Ovary (tissue), 10 donors: ENCODE measurements at places on chromosomes 12 and 14.

GRCh38 chr12:80044694-80045046 lies 54.7 kb upstream of the OTOGL start:
- DNase-seq, result no peak

DNA sequence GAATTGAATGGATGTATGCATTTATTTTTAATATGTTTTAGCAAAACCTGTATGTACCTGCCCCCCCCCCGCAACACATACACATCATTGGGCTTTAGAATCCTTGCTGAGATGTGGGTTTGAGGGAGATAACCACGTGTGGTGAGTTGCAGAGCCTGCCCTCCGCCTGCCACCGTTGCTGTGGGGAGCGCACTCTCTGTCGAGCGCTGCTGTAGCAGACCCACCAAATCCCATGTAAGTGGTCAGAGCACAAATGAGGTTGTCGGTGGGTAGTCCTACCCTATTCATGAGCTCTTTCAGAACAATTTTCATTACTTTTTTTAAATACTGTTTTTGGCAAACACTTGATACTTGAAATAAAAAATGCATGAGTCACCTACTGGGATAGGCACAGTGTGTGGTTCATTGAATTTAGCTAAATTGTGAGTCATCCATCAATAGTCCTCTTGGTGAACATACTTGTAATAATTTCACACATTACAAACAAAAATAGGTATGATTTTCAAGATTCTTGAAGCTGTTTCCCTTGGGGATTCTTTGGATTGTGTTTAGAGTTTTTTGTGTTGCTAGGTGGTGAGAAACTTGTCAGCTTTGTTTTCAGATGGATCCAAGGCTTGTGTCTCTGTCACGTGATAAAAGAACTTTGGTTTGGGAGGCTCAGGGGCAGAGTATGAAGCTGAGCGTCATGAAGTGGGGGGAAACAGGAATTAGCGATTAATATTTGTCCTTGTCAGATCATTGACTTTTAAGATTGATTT lies 107.6 kb downstream of the PTCSC3 start:
- DNase-seq, result no peak

DNA sequence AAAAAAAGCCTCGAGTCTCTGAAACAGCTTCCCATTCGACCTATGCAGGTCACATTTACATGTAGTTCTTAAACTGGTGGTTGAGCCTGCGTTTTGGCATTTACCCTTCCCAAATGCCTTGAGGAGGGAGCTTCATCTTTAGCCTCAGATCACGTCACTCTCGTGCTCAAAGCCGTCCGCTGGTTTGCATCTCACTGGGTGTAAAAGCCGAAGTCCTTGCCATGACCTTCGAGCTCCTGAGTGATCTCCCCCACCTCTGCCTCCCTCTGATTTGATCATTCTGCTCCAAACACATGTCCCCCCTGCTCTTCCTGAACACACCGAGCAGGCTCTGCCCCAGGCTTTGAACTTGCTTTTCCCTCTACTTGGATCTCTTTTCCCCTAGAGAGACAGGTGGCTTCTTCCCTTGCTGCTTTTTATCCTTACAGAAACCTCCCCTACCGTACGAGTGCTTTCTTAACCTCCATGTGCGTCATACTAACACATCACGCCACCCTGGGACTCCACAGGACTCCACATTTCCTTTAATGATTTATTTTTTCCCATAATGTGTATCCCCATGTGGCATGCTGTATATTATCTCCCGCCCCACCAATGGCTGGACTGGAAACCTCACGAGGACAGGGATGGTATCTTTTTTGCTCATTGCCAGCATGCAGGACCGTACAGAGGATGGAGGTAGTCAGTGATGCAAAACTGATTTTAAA lies 610.7 kb downstream of the VRK1 start:
- no peak for DNase-seq

- no peak for DNase-seq
These were observed 17.1 kb upstream of the TSPAN11 start for GRCh38 chr12:30909349-30910037.

DNA sequence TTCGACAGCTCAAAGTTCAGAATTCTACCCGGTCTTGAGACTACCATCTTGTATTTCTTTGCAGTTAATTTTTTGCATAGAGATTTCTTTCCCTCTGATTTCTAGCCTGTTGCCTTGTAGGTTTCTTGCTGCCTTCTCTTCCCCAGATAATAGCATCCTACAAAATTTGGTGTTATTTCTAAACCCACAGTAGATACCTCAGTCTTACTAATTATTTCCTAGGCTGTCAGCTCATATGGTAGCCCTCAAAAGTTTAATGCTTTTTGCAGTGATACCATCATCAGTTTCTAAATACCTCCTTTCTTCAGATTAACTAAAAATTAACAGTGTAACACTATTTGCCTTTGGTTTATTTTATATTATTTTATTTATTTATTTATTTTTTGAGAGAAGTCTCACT lies 61.9 kb upstream of the TMPO start:
- no peak for DNase-seq

DNA sequence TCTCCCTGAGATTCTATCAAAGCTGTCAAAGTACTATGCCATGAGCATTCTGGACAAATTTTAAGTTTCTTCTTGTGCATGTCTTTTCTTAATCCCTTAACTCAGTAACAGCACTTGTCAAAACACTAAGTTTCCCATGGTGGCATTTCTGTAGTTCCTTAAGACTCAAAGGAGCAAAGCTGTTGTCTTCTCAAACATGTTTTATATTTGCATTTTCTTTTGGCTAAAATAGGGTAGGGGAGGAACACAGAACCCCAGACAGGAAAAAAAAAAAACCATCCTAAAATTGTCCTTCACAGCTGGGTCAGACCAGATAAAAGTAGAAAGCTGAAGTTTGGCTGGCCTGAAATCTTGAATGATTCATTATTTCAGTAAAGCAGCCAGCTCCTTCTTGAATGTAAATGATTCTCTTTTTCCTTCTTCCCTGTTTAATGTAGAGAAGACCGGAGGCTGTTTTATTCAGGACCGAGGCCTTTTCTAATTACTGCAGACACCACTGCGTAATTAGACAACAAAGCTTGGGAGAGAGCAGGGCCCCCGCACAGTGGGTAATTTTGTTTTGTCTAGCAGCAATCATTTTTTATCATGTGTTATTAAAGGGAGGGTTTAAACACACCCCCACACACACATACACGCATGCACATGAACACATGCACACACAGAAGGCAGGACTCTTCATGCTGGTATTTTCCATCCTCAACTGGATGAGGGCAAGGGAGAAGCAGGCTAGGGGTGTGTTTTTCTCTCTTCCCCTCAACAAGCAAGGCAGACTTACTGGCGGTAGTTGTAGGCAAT lies 51.0 kb downstream of the PAH start:
- no peak for DNase-seq
